ENCODE measurements at places on chromosomes 5 and 9.

GRCh38 chr5:138951986-138952735 lies 77.0 kb upstream of the LRRTM2 start:
- DNase-seq = no peak

DNA sequence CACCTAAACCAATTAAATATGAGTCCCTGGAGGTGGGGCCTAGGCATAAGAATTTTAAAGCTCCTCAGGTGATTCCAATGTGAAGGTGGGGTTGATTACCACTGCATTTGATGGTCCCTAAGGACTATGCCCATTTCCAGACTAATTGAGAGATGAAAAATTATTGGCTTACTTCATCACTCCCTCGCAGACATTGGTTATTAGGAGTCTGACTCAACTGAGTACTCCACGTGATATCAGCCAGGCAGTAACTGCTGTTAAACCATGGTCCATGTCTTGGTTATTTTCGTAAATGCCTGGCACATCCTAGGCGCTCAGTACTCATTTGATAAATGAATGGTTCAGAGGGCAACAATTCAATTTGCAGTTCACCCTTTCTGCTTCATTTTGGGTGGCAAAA lies 54.5 kb downstream of the PUM3 start:
- no peak for DNase-seq

- peak; percentile 46 for DNase-seq
Measured at GRCh38 chr5:56264417-56265025, 31.4 kb upstream of the ANKRD55 start.

DNA sequence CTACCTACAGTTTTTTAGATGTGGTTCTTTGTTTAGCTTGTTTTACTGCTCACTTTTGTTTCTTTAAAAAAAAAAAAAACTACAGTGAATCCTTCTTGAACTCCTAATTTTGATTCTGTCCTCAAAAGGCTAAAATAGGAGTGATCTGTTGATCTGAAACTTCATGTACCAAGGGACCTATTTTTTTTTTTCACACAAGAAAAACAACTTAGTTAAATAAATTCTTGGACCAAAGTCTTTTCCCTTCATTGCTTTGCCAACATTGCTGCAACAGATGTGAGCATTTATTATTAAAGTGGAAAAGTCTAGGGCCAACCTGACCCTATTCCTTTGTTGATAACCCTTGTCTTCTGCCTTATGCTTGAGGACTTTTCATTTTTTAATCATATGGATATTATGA lies 236.8 kb downstream of the ARHGEF28 start:
- no peak for DNase-seq

DNA sequence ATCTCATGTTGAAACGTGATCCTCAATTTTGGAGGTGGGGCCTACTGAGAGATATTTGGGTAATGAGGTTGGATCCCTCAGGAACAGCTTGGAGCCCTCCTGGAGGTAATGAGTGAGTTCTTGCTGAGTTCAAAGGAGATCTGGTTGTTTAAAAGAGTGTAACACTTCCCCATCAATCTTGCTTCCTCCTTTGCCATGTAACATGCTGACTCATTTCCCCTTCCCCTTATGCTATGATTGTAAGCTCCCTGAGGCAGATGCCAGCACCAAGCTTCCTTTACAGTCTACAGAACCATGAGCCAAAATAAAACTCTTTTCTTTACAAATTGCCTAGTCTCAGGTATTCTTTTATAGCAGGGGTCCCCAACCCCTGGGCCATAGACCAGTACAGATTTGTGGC lies 352.3 kb downstream of the SLCO4C1 start:
- peak; percentile 66 for DNase-seq

- peak; percentile 68 for DNase-seq
Measured at GRCh38 chr5:159737263-159737662, 179.0 kb upstream of the ADRA1B start.

- no peak for DNase-seq
Measured at GRCh38 chr5:72383280-72383679, 63.1 kb downstream of the PTCD2 start.

Data from OCI-M1 (cell line).